ENCODE measurements at places on chromosomes 6 and 20. TPM values are rescaled to one million over a fixed set of nuclear protein-coding genes. Genes with fewer than 3 reads are reported as not detected.

The MCHR2 gene
- not detected for total RNA-seq

The PTK6 gene
- total RNA-seq = not detected

The INSM1 gene
- not detected for total RNA-seq

The RAB23 gene
- total RNA-seq = 9.4 TPM

The SNAP25 gene
- total RNA-seq = not detected

The CCDC170 gene
- total RNA-seq = under 0.01 TPM

The RBPJL gene
- not detected for total RNA-seq

The HDGFL1 gene
- total RNA-seq = not detected

The C6orf47 gene
- total RNA-seq = 21.4 TPM

The HLA-DQA1 gene
- not detected for total RNA-seq

The NRM gene
- 7.0 TPM for total RNA-seq

The PRL gene
- total RNA-seq = not detected

The ZCCHC3 gene
- total RNA-seq = 11.4 TPM

The TMEM244 gene
- total RNA-seq = not detected

The HTR1B gene
- total RNA-seq = 31.8 TPM

The DLL1 gene
- total RNA-seq = 3.2 TPM

The SCGN gene
- not detected for total RNA-seq

The C20orf141 gene
- not detected for total RNA-seq

The MATN4 gene
- not detected for total RNA-seq

The ANKRD66 gene
- total RNA-seq = not detected

The TCF21 gene
- not detected for total RNA-seq

The GSTA3 gene
- not detected for total RNA-seq

The MEI4 gene
- under 0.01 TPM for total RNA-seq

The EYA2 gene
- not detected for total RNA-seq

The MYCT1 gene
- 181 TPM for total RNA-seq

The DST gene
- total RNA-seq = 334 TPM

The XKR7 gene
- total RNA-seq = not detected

The RAET1E gene
- 0.29 TPM for total RNA-seq

The C4B gene
- total RNA-seq = 0.76 TPM

The MYMX gene
- total RNA-seq = 0.98 TPM

The NR2E1 gene
- not detected for total RNA-seq

The CTAGE9 gene
- total RNA-seq = not detected

The NKAIN4 gene
- not detected for total RNA-seq

The GNMT gene
- 0.33 TPM for total RNA-seq

The ENTPD6 gene
- 37.8 TPM for total RNA-seq
